ENCODE measurements at places on chromosomes 12 and 14. TPM values are rescaled to one million over a fixed set of nuclear protein-coding genes. Genes with fewer than 3 reads are reported as not detected.

The INHBC gene
- polyA plus RNA-seq: 0.03 TPM

- no peak for DNase-seq
These were observed 30.0 kb downstream of the HCFC2 start for GRCh38 chr12:104094284-104094683.

DNA sequence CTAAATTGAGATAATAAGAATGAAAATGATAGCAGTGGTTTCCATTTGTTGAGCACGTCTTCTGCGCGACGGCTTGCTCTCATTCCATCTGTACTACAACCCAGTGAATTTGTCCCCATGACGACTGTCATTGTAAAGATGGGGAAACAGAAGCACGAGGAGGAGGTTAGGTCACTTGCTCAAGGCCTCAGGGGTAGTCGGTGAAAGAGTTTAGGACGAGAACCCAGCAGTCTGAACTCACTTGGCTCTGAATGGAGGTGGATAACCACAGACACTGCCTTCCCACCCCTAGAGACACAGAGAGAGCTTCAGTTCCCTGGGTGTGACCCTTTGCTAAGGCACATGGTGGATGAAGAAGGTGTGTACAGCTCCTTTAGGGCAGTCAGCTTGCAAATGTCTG lies 30.9 kb upstream of the PLEKHG3 start:
- DNase-seq: no peak

- no peak for DNase-seq
These were observed 114.8 kb downstream of the SMOC1 start for GRCh38 chr14:69994002-69994401.

DNA sequence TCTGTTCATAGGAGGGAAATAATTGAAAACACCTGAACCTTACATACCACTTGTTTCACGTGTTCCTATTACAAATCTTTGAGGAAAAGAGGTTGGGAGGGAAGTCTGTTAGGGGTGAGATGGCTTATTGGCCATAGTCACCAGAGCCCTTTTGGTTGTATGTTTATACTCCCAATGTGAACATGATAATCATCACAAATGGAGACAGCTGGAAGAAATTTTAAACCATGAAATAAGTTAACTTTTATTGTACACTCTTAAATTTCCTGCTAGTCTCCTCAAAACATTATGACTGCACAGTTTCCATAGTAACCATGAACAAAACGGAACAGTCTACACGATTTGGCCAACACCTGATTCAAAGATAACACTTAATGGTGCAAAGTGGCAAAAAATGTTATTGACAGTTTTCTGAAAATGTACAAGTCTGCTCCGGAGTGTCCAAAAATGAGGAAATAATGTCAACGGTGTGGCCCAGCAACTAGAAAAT lies 56.9 kb downstream of the LMNTD1 start:
- no peak for DNase-seq

- DNase-seq: peak; percentile 57
These were observed 513 bp downstream of the HOXC11 start for GRCh38 chr12:53973236-53974042.

DNA sequence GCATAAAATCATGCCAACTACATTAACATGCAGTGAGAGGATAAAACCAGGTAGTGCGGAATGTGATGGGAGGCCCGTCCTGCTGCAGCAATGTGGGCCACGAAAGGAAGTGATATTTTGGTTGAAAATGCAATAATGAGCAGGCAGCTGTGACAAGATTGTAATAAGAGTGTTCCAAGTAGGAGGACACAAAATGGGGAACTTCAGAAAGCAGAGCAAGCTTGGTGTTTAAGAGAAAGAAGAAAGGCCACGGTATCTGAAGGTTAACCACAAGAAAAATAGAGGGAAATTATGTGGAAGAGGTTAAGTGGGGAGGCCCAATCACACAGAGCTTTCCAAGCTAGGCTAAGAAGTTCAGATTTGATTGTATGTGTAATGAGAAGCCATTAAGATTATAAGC lies 34.3 kb downstream of the OVCH1 start:
- DNase-seq: no peak

The TPH2 gene
- polyA plus RNA-seq: 0.03 TPM

The MFAP5 gene
- 0.56 TPM for polyA plus RNA-seq

Data from small intestine (tissue), 16 donors.